Cardiac muscle cell (in vitro differentiated cells and primary cell): ENCODE measurements at places on chromosomes 13 and 19. TPM values are rescaled to one million over a fixed set of nuclear protein-coding genes. Genes with fewer than 3 reads are reported as not detected.

DNA sequence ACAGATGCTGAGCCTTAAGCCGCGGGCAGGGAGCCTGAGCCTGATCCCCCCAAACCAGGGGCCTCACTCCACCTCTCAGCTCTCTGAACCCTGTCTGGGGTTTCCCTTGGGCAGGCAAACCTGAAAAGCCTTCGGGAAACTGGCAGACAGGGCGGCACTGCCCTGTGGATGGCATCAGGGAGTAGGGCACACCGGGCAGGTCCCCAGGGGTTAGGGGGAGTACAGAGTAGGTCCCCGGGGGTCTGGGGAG is 9.7 kb downstream of the MKNK2 start:
- no peak for DNase-seq
- H3K4me1 ChIP-seq, result peaks cover 22% of the 10 kb centered on the region
- H3K27me3 ChIP-seq, result no peaks in the 10 kb centered on the region
- H3K36me3 ChIP-seq, result no peaks in the 10 kb centered on the region
- H3K27ac ChIP-seq, result peak overlapping the region; percentile 70

DNA sequence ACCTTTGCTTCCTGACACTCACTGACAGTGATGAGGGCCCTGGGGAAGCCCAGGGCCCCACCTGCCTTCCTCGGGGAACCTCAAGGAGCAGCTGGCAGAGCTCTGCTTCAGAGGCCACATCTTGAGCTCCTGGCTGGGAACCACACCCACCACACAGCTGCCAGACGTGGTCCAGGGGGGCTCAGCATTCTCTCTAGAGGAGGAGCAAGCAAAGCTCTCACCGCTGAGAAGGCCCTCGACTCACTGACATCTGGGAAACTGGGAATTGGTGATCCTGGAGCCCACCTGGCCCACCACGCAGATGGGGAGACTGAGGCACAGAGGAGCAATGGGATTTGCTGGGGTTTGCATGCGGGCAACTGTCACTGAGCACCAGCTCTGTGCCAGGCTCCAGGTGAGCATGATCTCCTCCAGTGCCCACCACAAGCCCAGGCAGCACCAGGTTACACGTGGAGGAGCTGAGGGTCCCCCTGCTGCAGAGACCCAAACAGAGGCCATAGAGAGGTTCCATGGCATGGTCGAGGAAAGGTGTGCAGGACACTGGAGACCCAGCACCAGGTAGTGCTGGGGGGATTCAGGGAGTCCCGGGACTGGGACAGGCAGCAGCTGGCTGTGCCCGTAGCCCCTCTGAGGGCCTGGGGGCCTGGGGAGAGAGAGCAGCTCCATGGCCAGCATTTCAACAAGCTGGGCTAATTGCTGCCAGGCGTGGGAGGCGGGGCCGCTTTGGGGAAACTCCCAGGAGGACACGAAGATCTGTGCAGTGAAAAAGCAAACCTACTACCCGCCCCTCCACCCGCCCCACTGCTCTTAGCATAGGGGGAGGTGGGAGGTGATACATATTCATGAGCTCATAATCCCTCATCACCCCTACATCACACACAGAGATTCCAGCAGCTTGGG is 33.4 kb downstream of the PEPD start:
- H3K4me1 ChIP-seq, result peaks cover 10% of the 10 kb centered on the region
- no peak overlapping the region for H3K27ac ChIP-seq
- H3K27me3 ChIP-seq, result no peaks in the 10 kb centered on the region
- H3K36me3 ChIP-seq, result no peaks in the 10 kb centered on the region
- DNase-seq, result no peak

DNA sequence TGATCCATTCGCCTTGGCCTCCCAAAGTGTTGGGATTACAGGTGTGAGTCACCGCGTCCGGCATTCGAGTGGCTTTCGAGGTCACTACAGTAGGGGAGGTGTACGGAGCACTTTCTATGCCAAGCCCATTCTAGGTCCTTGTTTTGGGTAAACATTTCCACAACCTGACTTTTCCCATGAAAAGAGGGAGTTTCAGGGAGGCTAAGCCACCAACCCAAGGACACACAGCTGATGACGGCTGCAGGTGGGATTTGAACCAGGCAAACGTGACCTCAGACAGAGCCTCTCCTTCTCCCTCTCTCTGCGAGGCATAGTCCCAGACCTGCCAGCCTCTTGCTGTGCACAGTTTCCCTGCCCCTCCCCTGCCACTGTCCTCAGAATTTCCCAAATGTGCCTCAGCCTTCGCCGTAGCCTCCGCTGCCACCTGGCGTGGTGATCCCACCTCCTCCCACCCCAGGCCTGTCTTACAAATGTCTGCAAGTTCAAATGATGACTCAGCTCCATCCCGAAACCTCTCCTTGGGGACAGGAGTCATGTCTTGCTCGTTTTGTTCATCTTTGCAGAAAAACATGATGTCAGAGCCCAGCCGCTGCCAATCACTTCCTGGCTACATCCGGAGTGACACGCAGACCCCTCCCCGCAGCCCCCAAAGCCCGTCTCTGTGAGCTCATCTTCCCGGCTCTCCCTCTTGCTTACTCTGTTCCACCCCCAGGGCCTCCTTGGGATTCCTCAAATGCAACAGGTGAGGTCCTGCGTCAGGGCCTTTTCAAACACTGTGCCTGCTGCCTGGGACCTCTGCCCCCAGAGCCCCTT is 6.6 kb upstream of the GADD45B start:
- H3K36me3 ChIP-seq, result no peaks in the 10 kb centered on the region
- no peak overlapping the region for H3K27ac ChIP-seq
- no peaks in the 10 kb centered on the region for H3K4me1 ChIP-seq
- no peaks in the 10 kb centered on the region for H3K27me3 ChIP-seq
- H3K4me3 ChIP-seq, result no peak overlapping the region
- peak; percentile 71 for DNase-seq

B9D2 gene
- polyA plus RNA-seq, result 10.8 and 10.9 TPM in 2 replicates

CPAMD8 gene
- 18.1 and 27.1 TPM in 2 replicates for polyA plus RNA-seq
